ENCODE measurements at places on chromosomes 6 and 20.

GRCh38 chr20:21101453-21101931 lies 4.7 kb downstream of the LINC00237 start:
- H3K27ac ChIP-seq = no peak overlapping the region
- peak overlapping the region; percentile 67 for H3K4me3 ChIP-seq
- H3K4me1 ChIP-seq = peaks cover 46% of the 10 kb centered on the region

DNA sequence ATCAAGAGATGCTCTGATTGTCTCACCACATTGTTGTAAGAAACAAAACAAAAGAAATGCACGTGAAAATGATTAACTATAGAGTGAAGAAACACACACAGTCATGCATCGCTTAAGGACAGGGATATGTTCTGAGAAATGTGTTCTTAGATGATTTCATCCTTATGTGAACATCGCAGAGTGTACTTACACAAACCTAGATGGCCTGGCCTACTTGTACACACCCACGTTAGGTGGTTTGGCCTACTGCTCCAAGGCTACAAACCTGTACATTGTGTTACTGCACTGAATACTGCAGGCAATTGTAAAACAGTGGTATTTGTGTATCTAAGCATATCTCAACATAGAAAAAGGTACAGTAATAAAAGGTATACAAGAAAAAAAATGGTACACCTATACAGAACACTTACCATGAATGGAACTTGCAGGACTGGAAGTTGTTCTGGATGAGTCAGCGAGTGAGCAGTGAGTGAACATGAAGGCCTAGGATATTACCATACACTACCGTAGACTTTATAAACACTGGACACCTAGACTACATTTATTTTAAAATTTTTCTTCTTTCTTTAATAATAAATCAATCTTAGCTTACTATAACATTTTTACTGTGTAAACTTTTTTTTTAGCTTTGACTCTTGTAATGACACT lies 48.6 kb downstream of the FKBP5 start:
- no peak for DNase-seq
- H3K36me3 ChIP-seq = no peaks in the 10 kb centered on the region
- H3K4me3 ChIP-seq = no peak overlapping the region
- peaks cover 6% of the 10 kb centered on the region for H3K4me1 ChIP-seq
- no peaks in the 10 kb centered on the region for H3K27me3 ChIP-seq
- H3K27ac ChIP-seq = no peak overlapping the region

GRCh38 chr20:2402271-2402980 lies 21.7 kb downstream of the TGM6 start:
- H3K36me3 ChIP-seq = no peaks in the 10 kb centered on the region
- H3K27me3 ChIP-seq = no peaks in the 10 kb centered on the region
- no peak overlapping the region for H3K27ac ChIP-seq
- no peak overlapping the region for H3K4me3 ChIP-seq
- no peaks in the 10 kb centered on the region for H3K4me1 ChIP-seq
- peak; percentile 45 for DNase-seq

DNA sequence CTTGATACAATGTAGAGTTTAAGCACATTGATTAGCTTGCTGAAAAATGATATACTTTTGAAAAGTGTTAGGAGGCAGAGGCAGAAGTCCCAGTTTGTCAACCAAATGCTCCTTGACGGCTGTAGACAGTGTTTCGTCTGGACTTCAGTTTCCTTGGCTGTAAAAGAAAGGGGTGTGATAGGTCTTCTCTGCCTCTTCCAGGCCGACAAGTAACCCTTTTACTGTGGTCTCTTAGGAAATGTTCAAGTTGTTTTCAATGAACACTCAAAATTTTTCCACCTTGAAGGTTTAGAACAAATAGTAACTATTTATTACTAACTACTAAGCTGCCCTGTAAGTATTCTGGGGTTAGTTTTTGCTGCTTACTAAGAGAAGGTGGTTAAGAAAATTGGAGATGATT lies 122.4 kb downstream of the IRF4 start:
- no peak overlapping the region for H3K27ac ChIP-seq
- H3K4me1 ChIP-seq = peaks cover 13% of the 10 kb centered on the region
- H3K36me3 ChIP-seq = peaks cover 7% of the 10 kb centered on the region
- no peak for DNase-seq

GRCh38 chr20:31984981-31985471 lies 17.1 kb downstream of the XKR7 start:
- no peaks in the 10 kb centered on the region for H3K27me3 ChIP-seq
- H3K27ac ChIP-seq = no peak overlapping the region
- DNase-seq = no peak
- H3K36me3 ChIP-seq = no peaks in the 10 kb centered on the region
- H3K4me3 ChIP-seq = no peak overlapping the region

DNA sequence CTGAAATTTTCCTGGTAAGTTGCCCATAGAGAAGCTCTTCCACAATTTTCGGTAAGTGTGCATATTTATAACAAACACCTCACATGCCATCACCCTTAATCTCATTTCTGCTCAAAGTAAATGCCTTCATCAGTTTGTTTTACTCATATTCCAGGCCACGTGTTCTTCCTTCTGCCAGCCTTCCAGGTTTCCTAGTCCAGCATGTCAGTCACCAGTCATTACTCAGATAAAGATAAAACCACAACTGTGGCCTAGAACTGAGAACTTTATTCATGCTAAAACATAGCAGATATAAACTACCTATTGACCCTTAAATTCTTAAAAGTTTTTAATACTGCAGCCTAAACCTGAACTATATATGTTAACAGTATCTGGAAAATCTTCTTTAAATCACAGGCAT lies 149.5 kb upstream of the SLC22A16 start:
- H3K4me3 ChIP-seq = no peak overlapping the region
- H3K4me1 ChIP-seq = no peaks in the 10 kb centered on the region
- no peaks in the 10 kb centered on the region for H3K27me3 ChIP-seq
- no peak for DNase-seq

GRCh38 chr6:16840291-16840690 lies 79.0 kb upstream of the ATXN1 start:
- H3K27ac ChIP-seq = no peak overlapping the region
- no peaks in the 10 kb centered on the region for H3K36me3 ChIP-seq
- peaks cover 7% of the 10 kb centered on the region for H3K4me1 ChIP-seq
- H3K4me3 ChIP-seq = no peak overlapping the region
- H3K27me3 ChIP-seq = no peaks in the 10 kb centered on the region
- DNase-seq = no peak

DNA sequence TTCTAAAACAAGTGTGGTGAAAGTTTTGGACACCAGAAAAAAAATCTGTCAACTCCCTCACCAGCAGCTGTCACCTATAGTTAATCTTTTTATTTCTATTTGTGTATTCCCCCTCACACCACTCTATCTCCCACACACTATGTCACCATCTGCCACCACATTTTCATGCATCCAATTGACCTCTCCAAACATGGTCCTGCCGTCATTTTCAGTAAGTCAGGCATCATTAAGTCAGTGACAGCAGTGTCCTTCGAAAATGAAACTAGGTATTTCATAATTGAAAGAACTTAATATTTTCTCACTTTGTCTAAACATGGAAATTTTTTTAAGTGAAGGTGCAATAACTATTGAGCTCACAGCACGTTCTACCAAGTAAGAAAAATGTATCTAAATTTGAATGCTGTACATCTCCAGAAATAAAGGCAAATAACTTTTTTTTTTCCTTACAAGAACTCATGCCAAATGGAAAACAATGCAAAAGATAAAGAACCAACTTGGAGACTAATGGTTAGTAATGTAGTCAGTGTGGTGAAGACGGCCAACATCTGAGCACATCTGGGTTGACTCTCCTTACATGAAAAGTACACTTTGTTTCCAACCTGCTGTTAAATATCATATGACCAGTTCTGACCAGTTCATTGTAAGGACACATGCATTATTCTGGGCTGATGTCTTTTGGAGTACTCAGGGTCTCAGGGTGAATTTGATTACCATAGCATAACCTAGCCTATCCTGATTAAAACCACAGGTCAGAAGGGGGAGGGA lies 623.3 kb upstream of the MANEA start:
- no peak for DNase-seq
- H3K4me3 ChIP-seq = no peak overlapping the region
- H3K36me3 ChIP-seq = no peaks in the 10 kb centered on the region
- H3K4me1 ChIP-seq = no peaks in the 10 kb centered on the region

- H3K4me3 ChIP-seq = no peak overlapping the region
- no peaks in the 10 kb centered on the region for H3K4me1 ChIP-seq
- no peaks in the 10 kb centered on the region for H3K27me3 ChIP-seq
- H3K27ac ChIP-seq = no peak overlapping the region
Observed at GRCh38 chr20:16982091-16982726, 234.1 kb downstream of the OTOR start.

DNA sequence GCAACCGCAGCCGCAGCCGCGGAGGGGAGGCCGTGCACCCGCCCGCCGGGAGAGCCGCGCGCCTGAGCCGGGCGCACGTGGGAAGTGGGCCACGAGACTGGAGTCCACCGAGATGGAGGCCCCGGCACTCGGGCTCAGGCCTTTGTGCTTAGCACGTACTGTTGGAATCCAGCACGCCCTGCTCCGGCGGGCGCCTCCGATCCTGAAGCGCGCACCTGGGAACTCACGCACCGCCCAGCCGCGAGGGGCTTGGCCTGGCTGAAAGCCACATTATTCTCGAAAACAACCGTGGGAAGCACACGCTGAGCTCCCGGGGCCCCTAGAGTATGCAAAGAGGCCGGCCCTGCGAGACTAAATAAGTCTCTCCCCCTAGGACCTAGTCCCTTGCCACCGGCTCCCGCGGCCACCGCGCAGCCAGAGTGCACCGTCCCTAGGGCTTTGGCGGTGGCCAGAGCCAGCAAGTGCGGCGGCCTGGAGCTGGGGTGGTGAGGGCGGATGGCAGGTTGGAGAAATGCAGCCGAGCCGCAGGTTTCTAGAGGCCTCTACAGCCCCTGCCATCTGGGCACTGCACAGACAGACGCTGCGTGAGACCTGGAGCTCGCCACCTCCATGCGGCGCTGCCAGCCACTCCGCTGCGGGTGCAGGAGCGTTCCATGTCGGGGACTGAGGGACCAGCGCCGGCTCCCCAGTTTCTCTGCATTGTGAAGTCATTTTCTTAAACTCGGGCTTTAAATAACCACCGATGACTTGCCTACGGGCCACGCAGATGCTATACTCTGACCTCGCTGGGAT lies 42.0 kb upstream of the LY86 start:
- peaks cover 21% of the 10 kb centered on the region for H3K27me3 ChIP-seq
- H3K4me3 ChIP-seq = peak overlapping the region; percentile 56
- H3K36me3 ChIP-seq = no peaks in the 10 kb centered on the region
- peaks cover 11% of the 10 kb centered on the region for H3K4me1 ChIP-seq
- DNase-seq = peak; percentile 76
- no peak overlapping the region for H3K27ac ChIP-seq

- peak; percentile 88 for DNase-seq
- H3K36me3 ChIP-seq = no peaks in the 10 kb centered on the region
- no peak overlapping the region for H3K4me3 ChIP-seq
- no peak overlapping the region for H3K27ac ChIP-seq
- H3K27me3 ChIP-seq = peaks cover 37% of the 10 kb centered on the region
- peaks cover 20% of the 10 kb centered on the region for H3K4me1 ChIP-seq
Observed at GRCh38 chr6:143513410-143513809, 1.9 kb upstream of the FUCA2 start.

- H3K4me1 ChIP-seq = peaks cover 23% of the 10 kb centered on the region
- H3K27me3 ChIP-seq = no peaks in the 10 kb centered on the region
- no peaks in the 10 kb centered on the region for H3K36me3 ChIP-seq
- no peak overlapping the region for H3K27ac ChIP-seq
- no peak for DNase-seq
Observed at GRCh38 chr6:72248621-72249020, 362.3 kb downstream of the RIMS1 start.

GRCh38 chr6:13508711-13509705 lies 21.6 kb upstream of the GFOD1 start:
- 0 out of 2 replicates have a peak, but pooled peaks cover 3% of the 10 kb centered on the region for H3K27me3 ChIP-seq
- peak; percentile 41 for DNase-seq
- H3K4me3 ChIP-seq = no peak overlapping the region
- H3K27ac ChIP-seq = no peak overlapping the region
- H3K36me3 ChIP-seq = no peaks in the 10 kb centered on the region

GRCh38 chr6:51495096-51495495 lies 592.3 kb downstream of the PKHD1 start:
- no peak overlapping the region for H3K27ac ChIP-seq
- no peaks in the 10 kb centered on the region for H3K27me3 ChIP-seq
- H3K36me3 ChIP-seq = no peaks in the 10 kb centered on the region
- DNase-seq = peak; percentile 4

- H3K27me3 ChIP-seq = peaks cover 90% of the 10 kb centered on the region
- H3K4me3 ChIP-seq = peak overlapping the region; percentile 81
- no peak overlapping the region for H3K27ac ChIP-seq
Observed at GRCh38 chr6:144064402-144065212, 30.8 kb downstream of the SF3B5 start.

DNA sequence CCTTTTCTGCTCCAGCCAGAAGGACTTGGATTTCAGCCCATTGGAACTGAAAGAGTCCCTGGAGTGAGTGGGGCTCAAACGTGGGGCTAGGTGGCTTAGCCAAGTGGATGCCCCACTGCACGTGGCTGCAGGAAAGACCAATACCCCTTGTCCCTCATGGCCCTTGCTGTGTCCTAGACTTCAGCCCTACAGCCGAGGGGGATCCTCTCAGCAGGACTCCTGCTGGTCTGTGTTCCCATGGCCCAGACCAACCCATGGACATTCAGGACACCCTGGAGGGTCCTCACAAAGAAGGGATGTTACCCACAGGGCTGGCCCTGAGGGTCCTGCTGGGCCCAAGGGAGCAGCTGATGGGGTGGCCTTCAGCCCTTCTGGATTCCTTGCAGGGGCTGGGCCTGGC lies 30.0 kb upstream of the PHACTR3 start:
- no peak overlapping the region for H3K4me3 ChIP-seq
- H3K4me1 ChIP-seq = peaks cover 4% of the 10 kb centered on the region
- H3K36me3 ChIP-seq = no peaks in the 10 kb centered on the region
- no peak overlapping the region for H3K27ac ChIP-seq
- DNase-seq = no peak
- H3K27me3 ChIP-seq = peaks cover 74% of the 10 kb centered on the region

DNA sequence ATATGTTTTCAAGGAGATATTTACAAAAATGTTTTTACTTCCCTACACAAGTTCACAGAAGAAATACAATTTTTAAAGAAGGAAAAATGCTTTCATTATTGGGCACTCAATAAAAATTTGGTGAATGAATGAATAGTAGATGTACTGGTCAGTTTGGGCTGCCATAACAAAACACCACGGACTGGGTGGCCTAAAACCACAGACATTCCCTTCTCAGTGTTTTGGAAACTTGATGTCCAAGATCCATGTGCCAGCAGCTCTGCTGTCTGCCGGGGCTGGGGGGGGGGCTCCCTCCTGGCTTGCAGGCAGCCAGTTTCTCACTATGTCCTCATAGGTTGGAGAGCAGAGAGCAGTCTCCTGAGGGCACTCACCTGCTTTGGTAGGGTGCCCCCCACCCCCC lies 62.0 kb downstream of the FAM120B start:
- H3K36me3 ChIP-seq = no peaks in the 10 kb centered on the region
- no peaks in the 10 kb centered on the region for H3K27me3 ChIP-seq
- H3K4me3 ChIP-seq = no peak overlapping the region
- H3K27ac ChIP-seq = no peak overlapping the region

Data from GM23338 (cell line).